Effector memory CD4-positive, alpha-beta T cell (primary cell): ENCODE measurements at places on chromosomes 3 and 15.
A peak's percentile ranks its signal among the peaks of the same experiment; 100 is the strongest.

GRCh38 chr3:155963570-155963969, 93.1 kb downstream of the GMPS start:
- no peak for DNase-seq

DNA sequence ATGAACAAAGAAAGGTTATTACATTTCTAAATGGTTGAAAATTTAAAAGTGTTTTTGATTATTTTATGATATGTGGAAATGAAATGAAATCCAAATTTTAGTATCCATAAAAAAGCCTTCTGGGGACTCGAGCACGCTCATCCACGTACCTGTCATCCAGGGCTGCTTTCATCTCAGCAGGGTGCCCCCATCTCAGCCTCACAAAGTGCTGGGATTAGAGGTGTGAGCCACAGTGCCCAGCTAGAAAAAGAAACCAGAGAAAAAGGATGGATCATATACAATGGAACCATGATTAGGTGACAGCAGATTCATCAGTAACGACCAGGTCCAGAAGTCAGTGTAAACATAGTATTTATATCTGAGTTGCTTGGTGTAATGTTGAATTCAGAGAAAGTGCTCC, 49.7 kb downstream of the STARD5 start:
- DNase-seq = no peak

DNA sequence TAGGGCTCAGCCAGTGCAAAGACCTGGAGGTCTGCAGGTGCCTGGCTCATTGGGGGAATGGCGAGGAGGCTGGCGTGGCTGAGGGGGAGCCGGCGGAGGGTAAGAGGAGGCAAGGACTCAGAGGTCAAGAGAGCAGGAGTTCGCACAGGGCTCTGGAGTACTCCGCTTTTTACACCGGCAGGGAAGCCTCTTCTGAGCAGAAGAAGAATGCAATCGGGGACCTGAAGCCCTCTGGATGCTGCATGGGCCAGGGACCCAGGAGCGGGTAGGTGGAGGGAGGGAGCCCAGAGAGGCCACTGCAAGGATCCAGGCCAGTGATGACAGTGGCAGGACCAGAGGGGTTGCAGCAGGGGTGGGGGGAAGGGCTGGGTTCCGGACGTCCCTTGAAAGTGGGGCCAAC, 70.4 kb upstream of the TAMM41 start:
- no peak for DNase-seq

- no peak for DNase-seq
Observed at GRCh38 chr3:190504354-190505125, 9.3 kb upstream of the IL1RAP start.

DNA sequence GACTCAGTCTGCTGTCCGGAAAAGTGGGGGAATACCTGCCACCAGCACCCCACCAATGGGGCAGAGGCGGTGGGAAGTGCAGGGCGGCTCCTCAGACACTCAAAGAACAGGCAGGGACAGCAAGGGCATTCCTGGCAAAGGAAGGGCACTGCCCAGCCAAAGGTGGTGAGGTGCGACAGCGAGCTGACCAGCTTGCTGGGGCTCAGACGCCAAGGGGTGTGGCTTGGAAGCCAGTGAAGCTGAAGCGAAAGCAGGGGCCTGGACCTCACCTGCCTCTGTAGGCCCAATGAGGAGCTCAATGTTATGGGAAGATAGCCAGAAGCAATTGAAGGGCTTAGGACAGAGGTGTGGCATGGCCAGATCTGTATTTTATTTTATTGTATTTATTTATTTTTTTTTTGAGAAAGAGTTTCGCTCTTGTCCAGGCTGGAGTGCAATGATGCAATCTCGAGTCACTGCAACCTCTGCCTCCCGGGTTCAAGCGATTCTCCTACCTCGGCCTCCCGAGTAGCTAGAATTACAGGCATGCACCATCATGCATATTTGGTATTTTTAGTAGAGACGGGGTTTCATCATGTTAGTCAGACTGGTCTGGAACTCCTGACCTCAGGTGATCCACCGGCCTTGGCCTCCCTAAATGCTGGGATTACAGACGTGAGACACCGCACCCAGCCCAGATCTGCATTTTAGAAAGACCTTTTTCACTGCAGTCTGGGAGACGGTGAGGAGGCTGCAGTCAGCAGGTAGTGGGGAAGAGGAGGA, 4.4 kb upstream of the LMAN1L start:
- no peak for DNase-seq

- DNase-seq = no peak
Observed at GRCh38 chr3:16494094-16494493, 19.4 kb downstream of the RFTN1 start.

DNA sequence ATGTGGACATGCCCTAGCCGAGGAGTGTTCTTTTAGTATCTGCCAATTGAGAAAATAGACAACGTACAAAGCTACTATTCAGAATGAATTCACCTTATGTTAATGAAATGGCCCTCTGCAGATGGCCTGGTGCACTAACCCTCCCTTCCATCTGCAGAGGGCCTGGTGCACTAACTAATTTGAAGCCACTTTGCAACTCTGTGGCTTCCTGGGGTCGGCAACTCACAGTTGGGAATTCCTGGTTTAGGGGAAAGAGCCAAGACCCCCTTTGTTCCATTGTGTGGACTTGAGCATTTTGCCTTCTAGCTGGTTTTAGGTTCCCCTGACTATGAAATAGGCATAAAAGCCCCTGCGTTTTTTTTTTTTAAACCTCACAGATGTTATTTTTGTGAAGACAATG, 204.3 kb upstream of the UBE3A start:
- no peak for DNase-seq

DNA sequence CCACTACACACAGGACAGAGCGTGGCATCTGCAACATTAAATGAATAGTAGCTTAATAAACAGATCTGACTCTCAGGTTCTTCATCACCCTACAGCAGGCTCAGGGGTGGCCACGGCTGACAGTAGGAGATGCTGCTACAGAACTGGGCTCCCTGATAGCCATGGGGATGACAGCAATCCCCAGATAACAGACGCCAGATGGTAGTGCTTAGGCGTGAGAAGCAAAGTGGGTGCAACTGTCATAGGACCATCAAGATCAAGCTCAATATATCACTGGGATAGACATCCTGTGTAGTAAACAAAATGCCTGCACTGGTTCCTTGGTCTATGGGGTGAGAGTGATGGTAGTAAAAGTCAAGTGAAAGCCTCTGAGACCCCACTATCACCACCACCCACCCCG, 2.6 kb upstream of the TPRA1 start:
- DNase-seq = no peak

GRCh38 chr3:113339616-113340244, 101.6 kb downstream of the CFAP44 start:
- DNase-seq = no peak

DNA sequence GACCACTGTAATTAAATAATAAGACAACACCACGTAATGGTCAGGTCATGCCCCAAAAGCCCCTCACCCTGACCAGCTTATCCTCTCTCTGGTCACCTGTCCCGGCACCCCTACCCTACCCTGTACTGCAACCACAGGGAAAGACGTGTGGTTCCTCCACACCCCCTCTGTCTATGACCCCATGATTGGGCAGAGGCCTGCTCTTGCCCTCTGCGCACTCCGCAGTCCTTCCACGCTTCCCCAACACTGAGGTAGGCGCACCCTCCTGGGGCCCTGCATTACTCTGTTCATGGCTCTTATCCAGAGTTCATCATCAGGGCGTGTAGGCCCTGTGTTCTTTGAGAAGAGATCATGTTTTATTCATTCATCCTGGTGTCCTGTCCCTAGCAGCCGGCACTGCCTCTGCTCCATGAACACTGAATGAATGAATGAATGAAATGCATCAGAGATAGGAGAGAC, 33.8 kb downstream of the MGLL start:
- DNase-seq = no peak

DNA sequence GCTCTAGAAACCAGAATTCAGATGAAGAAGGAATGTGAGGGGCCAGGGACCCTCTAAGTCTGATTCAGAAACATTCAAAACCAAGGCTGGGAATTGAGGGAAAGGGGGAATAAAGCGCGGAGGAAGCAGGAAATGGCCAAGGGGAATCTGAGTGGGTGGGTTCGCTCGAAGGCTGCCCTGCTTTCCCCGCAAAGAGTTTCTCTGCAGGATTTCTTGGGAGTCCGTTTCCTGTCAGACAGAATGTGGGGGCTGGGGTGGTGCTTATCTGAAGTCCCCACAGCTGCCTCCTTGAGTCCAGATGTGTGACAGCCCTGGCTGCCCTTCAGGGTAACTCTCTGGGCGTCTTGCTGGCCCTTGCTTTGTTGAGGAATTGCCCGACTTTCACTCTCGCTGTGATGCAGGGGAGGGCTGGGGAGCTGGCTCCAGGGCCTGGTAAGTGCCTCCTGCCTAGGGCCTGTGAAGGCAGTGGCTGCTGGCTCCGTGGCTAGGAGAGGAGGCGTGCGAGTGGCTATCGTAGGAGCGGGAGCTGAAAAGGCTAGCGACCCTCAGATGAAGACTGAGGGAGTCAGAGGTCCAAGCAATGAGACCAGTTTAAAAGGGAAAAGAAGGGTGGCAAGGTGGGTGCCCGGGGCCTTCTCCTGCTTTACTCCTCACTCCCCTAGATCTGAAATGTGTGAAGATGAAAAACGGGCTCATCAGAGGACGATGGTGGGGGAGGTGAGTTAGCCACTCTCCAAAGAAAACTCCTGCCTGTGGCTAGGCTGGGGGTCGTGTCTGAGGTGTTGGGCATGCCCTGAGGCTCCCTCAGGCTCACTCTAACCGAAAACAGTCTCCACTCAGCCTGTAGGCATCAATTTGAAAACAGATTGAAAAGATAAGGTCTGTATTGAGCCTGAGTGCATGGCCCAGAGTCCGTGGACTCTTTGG, 143.9 kb upstream of the UMPS start:
- no peak for DNase-seq

DNA sequence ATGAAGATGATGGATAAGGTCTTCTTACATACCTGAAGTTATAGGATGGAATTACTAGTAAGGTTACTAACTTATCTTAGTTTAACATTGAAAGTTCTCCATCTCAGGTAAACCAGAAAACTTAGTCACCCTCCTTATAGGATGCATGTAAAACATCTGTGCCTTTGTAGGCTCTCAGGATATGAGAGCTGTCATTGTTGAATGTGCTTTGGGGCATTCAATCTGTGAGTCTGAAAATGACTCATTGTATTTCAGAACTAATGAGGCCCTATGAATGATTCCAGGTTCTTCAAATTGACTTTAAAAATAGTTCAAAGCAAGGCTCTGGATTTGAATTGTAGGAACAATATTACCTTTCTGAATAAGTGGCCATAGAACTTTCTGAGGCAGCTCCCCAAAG, 237.7 kb upstream of the AZI2 start:
- DNase-seq = no peak

DNA sequence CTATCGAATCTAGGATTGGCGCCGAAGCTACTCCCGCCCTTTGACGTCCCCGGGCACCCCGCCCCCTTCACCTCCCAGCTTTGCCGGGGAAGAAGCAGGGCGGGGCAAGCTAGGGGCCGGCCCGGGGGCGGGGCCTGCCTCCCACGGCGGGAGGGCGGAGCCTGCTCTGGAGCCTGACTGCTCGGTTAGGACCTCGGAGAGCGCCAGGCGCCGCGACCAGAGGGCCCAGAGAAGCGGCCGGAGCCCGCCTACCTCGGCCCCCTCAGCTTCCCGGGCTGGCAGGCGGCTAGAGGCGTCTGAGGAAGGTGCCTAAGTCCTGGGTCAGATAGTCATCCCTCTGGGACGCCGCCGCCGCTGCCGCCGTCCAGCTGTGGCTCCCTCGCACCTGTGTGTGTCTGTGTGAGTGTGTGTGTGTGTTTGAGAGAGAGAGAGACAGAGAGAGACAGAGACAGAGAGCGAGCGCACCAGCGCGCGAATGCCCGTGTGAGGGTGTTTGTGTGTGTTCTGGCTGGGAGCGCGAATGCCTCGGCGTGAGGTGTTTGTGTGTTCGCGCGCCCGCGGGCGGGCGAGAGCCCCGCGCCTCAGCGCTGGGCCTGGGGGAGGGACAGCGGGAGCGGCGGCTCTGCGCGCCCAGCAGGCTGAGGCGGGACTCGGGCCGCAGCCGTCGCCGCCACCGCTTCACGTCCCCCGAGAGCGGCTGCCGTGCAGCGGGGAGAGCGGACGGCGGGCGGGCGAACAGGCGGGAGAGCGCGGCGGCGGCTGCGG, at the start of gene STXBP5L:
Gene STXBP5L, plus strand, starts transcription at position 176 of the 765 bp plus-strand sequence. CDS start 1,374 bp downstream, outside the sequence.
- peak; percentile 2 for DNase-seq

- DNase-seq = no peak
Observed at GRCh38 chr3:74844428-74844827, 230.0 kb upstream of the CNTN3 start.

DNA sequence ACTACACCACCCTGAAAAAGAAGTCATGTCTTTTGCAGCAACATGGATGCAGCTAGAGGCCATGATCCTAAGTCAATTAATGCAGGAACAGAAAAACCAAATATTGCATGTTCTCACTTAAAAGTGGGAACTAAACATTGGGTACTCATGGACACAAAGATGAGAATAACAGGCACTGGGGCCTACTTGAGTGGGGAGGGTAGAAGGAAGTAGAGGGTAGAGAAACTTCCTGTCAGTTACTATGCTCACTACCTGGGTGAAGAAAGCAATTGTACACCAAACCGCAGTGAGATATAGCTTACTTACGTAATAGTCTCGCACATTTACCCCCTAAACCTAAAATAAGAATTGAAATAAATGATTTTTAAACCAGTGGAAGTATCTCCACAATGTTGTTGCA, 480.5 kb upstream of the ARRDC4 start:
- DNase-seq = no peak

GRCh38 chr3:39094851-39095677, 12.4 kb downstream of the GORASP1 start:
- no peak for DNase-seq

- DNase-seq = no peak
Observed at GRCh38 chr3:49876567-49876966, 6.9 kb upstream of the CAMKV start.

GRCh38 chr3:66625505-66626216, 124.8 kb upstream of the LRIG1 start:
- no peak for DNase-seq

DNA sequence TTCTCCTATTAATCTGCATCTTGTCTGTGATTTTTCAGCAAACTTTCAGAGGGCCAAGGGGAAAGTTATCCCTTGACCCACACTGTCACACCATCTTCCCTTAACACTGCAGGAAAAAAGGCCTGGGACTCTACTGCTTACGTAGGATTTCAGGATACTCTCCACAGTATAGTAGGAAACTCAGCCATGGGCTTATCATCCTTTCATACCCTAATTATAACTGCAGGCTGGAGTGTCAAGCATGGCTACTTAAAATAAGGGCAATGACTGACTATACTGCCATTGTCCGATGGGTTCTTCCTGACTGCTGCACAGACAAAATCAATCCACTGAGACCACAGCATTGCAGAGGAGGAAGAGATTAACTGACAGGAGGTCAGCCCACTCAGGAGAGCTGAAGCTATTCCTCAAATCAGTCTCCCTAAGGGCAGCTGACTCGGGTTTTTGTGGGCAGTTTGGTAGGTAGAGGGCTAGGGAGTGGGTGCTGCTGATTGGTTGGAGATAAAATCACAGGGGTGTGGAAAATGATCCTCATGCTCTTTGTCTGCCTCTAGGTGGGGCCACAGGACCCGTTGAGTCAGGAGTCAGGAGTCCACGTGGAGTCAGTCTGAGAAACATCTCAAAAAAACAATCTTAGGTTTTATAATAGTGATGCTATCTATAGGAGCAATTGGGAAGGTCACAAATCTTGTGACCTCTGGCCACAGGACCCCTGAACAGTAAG, 118.2 kb upstream of the STRIT1 start:
- no peak for DNase-seq
